Stimulated activated CD4-positive, alpha-beta T cell treated with anti-CD3 and anti-CD28 coated beads, Interleukin-12 subunit alpha, Interleukin-12 subunit beta, amount 100 ng/mL, for 24 hours (primary cell): ENCODE measurements at places on chromosomes 3 and 15.

DNA sequence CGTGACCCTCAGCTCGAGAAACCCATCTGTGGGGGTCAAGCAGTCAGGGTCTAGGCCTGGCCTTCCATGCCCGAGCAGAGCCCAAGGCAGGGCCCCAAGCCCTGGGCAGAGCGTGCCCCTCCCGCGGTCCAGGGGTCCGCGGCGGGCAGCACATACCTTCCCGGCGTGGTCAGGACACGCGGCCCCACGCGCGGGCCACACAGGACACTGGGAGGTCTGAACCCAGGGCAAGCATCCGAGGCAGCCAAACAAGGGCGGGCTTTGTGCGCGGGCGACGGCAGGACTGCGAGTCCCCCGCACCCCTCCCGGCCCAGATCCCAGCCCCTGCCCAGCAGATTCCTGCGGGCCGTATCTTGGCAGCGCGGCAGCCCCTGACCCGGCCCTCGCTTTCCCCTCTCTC is 61.6 kb upstream of the ACAN start:
- DNase-seq, result no peak

DNA sequence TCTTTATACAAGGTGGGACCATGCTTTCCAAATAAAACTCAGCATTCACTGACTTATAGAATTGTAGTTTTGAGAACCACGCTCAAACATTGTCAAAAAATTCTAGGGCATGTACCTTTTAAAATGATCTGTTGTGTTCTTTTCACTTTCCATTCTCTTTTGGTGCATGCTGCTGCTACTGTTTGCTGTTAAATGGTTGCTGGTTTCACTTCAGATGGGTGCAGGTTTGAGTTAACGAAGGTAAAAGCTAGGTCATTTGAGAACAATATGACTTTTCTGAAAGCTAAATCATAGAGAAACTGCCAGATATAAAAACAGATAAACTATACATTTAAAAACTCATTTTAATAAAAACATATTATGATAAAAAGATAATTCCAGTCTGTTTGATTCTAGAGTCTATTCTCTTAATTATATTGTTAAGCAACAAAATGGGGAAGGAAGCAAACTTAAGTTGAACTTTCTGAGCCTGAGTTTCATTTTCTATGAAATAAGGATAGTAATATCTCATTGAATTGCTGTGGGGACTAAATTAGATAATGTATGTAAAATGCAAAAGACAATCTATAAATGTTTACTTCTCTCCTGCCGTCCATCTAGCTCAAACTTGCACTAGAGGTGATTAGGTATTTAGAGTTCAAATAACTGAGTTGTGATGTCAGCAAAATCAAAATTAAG is 82.4 kb downstream of the OXSM start:
- no peak for DNase-seq

GRCh38 chr15:99303907-99304306 is 52.6 kb downstream of the LRRC28 start:
- DNase-seq, result no peak

DNA sequence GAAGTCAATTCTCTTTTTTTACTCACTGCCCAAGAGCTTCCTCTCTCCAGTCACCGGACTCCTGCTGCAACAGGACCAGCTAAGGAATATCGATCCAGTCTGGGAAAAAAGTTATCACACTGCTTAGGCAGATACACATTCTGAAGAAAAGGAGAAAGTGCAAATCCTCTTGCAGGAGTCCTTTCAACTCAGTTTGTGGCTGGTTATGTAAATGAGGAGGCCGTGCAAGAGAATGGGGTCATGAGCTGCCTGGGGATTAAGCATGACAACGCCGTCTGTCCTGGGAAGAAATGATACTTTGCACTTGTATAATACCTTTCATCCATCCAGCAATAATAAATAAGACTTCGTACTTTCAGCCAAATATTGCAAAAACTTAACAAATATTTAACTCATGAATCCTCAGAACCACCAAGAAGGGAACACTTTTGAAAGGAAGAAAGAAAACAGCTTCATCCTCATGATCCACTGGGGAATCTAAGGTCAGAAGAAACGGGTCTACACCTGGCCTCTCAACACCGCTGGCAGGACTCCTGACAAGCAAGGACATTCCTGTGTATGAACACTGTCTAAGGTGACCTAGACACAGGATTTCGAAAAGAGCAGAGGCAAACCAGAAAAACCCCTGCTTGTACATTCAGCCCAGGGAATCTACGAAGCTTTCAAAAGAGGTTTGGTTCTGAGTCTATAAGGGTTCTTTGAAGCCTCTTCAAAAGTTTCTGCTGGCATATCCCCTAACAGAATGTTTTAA is 13.1 kb upstream of the WWTR1 start:
- no peak for DNase-seq

- DNase-seq, result no peak
Observed at GRCh38 chr15:65189102-65189740, 4.1 kb upstream of the CLPX start.

GRCh38 chr3:183904833-183905780 is 20.4 kb upstream of the PARL start:
- DNase-seq, result no peak

GRCh38 chr15:25671132-25671531 is 192.0 kb downstream of the ATP10A start:
- no peak for DNase-seq

GRCh38 chr15:83954506-83954905 is 281.1 kb upstream of the GOLGA6L4 start:
- no peak for DNase-seq

DNA sequence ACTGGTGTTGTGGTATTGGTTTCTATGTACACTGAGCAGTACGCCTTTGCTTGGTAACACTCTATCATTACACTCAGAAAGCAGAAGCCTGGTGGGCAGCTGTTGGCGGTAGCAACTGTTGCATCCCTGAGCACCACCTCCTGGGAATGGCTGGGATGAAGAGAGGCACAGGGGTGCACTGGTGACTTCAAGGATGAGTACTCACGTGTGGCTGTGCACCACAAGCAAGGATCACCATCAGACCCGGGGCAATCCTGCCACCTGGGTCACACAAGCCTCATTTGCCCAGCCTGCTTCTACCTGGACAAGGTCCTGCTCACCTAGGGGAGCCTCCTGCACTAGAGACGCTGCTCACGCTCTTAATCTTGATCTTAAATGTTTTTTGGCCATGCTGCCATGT is 336.4 kb downstream of the SI start:
- DNase-seq, result no peak

GRCh38 chr3:3984053-3984452 is 184.8 kb downstream of the LRRN1 start:
- DNase-seq, result no peak

DNA sequence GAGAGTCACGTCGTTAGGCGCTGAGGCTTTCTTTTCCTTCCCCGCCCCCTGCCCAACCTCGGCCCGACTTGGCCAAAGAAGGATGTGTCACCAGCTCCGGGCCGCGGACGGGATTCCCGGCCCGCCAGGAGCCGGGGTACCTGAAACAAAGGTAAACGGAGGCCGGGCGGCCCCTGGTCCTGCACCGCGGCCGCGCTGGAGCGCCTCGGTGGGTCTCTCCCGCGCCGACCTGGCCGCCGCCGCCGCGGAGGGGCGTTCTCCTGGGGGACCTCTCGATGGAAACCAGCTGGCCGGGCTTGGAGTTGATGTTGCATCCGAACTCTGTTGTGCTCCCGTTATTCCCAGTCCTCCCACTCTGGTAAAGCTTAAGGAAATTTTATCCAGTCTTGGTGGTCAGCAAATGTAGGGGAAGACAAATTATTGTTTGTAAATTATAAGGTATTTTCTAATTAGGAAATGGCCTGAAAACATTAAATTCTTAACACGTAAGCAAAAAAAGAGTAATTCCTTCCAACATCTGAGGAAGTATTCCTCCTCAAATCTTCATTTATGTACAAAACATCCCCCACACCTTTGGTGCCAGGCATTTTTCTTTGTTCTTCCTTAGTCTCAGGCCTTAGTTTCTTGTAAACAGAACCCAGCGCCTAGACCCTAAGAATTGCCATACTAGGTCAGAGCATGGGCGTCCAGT is 888 bp downstream of the PPP2R3A start:
- DNase-seq, result no peak

DNA sequence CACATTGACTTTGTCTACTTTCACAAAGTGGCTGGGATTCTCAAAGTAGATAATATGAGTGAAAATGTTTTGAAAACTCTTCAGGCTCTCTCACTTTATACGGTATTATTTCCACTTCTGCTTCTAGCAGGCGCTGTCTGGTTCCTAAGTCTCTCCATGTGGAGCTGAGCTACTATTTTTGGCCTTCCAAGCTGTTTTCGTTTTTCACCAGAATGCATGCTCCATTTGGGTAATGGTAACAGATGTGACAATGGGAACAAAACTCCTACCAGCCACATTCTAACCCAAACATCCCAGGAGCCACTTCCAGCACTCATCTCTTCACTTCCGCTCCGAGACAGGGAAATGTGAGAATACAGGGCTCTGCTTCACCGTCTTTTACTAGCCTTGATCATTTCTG is 586.7 kb downstream of the NTRK3 start:
- DNase-seq, result no peak

DNA sequence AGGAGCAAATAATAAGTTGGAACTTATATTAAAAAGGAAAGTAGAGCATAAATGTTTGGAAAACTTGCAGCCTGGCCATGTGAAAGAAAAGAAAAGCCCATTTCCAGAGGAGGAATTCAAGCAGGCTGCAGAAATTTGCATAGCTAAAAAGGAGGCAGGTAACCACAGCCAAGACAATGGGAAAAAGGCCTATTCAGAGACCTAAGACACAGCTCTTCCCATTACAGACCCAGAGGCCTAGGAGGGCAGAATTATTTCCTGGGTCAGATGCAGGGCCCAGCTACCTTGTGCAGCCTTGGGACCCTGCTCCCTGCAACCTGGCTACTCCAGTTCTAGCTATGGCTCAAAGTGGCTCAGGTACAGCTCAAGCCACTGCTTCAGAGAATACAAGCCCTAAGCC is 234.6 kb upstream of the BCHE start:
- DNase-seq, result no peak

DNA sequence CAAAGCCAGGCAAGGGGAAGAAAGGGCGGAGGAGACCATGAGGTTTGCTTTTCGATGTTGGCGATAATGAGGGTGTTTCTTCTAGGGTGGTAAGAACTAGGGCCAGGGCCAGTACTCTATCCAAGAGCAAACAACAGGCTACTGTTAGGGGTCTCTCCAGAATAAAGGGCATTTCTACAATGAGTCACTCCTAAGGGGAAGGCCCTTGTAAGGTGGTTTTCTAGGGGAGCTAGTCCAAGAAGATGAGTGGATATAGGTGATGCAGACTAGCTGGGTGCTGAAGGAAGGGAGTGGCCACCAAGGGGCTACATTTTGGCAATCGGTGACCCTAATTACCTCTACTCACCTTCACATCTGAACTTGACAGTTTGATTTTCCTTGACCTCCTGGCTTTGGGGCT is 148.5 kb upstream of the HACD2 start:
- no peak for DNase-seq

DNA sequence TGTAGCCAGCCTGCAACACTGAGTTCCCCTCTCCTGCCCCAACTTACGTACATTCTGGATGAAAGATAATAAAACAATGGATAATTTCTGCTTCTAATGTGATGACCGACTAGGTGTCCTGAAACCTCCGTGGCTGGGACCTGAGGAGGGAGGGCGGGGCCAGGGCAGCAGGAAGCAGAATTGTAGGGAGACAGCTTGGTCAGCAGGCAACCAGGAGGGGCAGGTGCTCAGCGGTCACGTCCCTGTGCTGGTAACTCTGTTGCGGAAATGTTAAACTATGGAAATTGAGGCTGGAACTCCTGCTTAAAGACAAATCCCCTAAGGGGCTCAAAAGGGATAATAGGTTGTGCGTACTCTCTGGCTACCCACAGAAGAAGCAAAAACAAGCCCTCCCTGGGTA is 30.4 kb downstream of the SLC6A20 start:
- DNase-seq, result no peak
